ENCODE measurements at places on chromosomes 5 and 9.
A peak's percentile ranks its signal among the peaks of the same experiment; 100 is the strongest.

GRCh38 chr5:20229303-20230005 is 241.5 kb upstream of the CDH18 start:
- no peak for DNase-seq

GRCh38 chr5:4191041-4191440 is 595.4 kb downstream of the IRX1 start:
- no peak for DNase-seq

DNA sequence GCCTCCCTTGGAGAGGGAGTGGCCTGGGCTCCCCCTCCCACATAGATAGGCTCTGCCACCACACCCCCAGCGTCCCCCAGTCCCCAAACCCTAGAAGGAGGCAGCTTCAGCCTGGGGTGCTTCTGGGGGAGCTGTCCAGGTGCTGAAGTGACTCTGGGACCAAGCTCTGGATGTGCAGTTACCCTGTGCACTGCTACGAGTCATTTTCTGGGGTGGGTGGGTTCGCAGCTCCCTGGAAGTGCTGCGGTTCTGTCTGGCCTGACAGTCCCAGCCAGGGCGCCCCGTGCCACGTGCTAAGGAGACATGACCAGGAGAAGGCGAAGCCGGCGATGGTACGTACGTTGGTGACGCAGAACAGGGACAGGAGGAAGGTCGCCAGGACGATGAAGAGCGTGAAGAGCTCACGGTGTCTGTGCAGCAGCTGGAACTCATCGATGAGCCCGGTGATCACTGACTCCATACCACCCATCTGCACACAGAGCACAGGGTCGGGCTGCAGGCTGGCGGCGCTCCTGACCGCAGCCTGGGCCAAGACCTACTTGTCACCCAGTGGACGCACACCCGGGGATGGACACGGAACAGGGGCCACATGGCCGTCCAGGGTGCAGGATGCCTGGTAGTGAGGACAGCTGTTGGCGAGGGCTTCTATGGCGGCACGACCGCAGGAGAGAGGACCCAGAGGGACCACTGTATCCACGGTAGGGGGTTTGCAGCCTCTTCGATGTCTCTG is 35.7 kb downstream of the SLC6A3 start:
- DNase-seq, result no peak

GRCh38 chr5:119795768-119796167 is 166.4 kb downstream of the FAM170A start:
- no peak for DNase-seq

- no peak for DNase-seq
Observed at GRCh38 chr5:135568246-135568645, 10.5 kb downstream of the CXCL14 start.

DNA sequence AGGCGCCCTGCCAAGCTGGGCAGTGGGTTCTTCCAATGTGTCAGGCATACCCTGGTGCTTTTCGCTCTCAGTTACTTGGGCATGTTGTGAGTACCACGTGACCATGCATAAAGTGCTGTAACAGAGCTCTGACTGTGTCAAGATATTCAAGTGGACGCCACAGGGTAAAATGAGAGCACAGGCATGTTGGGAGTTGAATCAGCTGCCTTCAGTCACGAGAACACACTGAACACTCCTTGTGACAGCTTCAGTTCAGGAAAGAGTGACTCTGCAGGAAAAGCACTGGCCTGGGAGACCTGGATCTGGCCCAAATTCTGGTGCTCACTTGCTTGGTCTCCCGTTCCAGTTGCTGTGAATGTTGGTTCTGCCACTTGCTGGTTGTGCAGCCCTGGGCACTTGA is 5.1 kb downstream of the MLANA start:
- no peak for DNase-seq

GRCh38 chr5:14061106-14061505 is 82.0 kb upstream of the TRIO start:
- no peak for DNase-seq

- DNase-seq, result no peak
Observed at GRCh38 chr5:36691226-36691625, 84.8 kb downstream of the SLC1A3 start.

- no peak for DNase-seq
Observed at GRCh38 chr5:118126159-118126558, 862.2 kb downstream of the DTWD2 start.

- no peak for DNase-seq
Observed at GRCh38 chr9:38274800-38275199, 117.7 kb upstream of the ALDH1B1 start.

DNA sequence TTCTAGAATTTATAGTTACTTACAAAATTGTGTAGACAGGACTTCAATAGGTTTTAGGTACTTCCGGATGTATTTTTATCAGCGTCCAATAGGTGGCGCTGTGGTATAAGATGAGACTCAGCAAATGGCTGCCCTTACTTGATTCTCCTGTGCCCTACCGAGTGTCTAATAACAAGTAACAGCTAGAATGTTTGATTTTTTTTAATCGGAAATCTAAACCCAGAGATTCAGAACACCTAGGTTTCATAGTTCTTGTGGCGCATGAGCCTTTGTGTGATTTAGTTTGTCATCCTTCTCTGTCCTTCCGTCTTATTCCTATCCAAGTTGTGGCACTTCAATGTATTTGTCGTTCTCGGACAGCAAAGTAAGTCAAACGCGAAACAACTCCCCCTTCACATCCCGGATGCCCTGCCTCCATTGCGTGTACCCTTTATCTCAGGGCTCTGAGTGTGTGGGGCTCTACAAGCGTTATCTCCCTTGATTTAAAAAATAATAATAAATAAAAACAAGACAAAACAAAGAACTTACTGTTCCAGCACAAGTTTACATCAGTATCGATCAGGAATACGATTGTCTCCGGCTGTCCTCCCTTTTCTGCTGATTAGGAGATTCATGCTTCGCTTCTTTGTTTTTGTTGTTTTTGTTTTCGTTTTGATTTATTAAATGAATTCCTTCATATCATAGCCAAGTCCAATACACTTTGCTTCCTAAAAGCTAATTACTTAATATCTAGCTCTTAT is 50.7 kb upstream of the SLC30A5 start:
- DNase-seq, result peak; percentile 21

GRCh38 chr5:132684491-132684890 is 10.7 kb downstream of the IL4 start:
- no peak for DNase-seq

DNA sequence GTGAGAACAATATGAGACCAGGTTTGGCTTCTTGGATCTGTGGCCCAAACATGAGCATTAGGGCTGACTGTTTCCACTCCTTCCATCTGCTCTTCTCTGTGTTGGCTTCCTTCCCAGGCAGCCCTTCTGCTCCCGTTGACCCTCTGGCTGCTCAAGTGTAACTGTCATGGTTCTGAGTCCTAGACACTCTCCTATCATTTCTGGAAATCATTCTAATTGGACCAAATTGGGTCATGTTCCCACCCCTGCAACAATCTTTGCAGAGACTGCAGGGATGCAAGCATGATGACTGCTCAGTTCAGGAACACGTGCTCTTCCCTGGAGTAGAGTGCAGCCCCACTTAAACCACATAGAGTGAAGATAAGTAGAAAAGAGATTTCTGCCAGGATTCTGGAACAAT is 741.4 kb downstream of the TAF11L14 start:
- DNase-seq, result no peak

DNA sequence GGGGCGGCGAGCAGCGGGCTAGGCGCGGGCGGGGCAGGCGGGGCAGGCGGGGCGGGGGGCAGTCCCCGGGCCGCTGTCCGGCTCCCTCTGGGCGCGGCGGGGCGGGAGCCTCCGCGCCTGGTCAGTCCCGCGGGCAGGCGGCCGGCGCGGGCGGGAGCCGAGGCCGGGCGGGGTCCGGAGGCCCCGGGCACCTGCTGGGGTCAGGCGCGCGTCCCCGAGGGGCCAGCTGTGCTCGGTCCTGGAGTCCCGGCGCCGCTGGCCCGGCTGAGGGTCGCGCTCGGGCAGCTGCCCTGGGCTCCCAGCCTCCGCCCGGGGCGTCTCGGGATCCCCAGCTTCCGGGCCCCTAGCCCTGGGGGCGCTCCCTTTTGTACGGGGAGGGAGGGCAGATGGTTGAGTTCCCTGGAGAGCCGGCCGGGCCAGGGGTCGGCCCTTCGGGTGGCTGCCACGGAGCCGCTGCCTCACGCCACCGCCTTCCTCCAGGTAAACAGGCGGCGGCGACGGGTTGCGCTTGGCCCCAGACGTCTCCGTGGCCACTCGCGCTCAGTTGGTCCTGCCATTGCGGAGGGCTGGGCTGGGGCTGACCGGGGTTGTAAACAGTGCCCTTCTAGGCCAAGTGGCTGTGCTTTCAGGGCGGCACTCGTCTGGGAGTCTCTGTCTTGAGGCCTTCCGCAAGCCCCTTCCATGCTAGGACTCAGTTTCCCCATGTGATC is 473 bp downstream of the ZBTB34 start:
- DNase-seq, result no peak

DNA sequence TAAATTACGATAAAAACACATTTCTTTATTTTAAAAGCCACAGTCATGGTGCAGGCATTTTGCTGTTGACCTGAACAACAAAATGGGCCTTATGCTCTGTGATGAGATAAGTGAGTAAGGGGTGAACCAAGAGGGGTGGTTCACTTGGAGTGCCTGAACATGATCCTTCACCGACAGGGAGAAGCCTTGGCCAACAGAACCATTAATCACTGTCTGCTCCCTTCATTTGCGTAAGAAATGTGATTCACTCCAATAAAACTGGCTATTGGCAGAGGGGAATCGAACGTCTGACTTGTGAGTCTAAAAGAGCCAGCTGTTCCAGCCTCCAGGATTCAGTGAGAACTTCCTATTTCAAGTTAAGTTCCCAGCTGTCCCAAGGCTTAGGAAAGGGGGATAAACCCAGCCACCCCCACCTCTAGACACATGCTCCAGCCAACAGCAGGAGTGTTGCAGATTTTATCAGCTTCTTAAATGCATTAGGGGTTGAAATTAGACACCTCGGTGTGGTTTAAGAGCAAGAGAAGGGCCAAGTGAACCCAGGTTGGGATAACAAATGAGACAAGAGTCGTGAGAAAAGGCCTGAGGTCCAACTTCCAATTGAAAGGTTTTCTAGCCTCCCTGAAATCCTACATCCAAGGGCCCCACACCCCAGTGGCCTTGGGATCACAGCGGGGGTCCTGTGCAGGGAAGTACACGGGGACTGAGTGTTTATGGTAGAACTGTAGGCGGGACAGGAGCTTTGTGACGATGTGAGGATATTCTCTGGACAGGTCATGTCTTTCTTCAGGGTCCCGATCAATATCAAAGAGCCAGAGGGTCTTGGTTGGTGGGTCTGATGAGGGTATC is 131.4 kb upstream of the LHFPL2 start:
- no peak for DNase-seq

GRCh38 chr9:121790841-121791240 is 139.4 kb downstream of the DAB2IP start:
- DNase-seq, result no peak

DNA sequence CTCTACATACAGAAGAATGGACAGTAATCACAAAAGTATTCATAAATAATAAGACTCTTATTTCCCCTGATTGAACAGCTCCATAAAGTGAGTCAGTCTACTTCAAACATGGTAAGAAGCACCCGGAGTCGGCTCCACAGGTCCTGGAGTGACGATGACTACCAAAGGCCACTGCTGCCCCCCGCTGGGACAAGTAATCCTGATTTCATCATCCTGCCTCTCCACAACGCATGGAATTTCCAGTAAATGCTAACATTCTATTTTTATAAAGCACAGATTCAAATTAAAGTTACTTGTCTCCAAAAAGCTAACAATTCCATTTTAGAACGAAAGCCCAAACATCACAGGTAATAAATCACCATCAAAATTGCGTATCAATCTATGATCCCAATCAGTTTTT is 16.2 kb downstream of the ATPSCKMT start:
- DNase-seq, result no peak

GRCh38 chr5:154211641-154212390 is 21.3 kb downstream of the GALNT10 start:
- no peak for DNase-seq

- DNase-seq, result no peak
Observed at GRCh38 chr5:154464438-154464837, 13.6 kb downstream of the HAND1 start.

DNA sequence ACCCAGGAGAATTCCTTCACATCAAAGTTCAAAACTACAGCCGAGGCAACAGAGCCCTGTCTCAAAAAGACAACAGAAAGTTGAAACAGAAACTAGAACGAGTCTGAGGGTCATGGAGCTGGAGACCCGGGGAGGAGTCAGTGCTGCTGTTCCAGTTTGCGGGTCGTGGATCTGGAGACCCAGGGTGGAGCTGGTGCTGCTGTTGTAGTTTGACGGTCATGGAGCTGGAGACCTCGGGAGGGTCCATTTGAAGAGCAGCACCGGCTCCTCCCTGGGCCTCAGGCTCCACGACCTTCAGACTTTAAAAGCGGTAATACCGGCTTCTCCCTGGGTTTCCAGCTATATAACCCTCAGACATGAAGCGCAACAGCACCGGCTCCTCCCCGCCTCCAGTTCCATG is 13.0 kb upstream of the LCN15 start:
- no peak for DNase-seq

- no peak for DNase-seq
Observed at GRCh38 chr5:109451146-109451545, 41.4 kb upstream of the PJA2 start.

DNA sequence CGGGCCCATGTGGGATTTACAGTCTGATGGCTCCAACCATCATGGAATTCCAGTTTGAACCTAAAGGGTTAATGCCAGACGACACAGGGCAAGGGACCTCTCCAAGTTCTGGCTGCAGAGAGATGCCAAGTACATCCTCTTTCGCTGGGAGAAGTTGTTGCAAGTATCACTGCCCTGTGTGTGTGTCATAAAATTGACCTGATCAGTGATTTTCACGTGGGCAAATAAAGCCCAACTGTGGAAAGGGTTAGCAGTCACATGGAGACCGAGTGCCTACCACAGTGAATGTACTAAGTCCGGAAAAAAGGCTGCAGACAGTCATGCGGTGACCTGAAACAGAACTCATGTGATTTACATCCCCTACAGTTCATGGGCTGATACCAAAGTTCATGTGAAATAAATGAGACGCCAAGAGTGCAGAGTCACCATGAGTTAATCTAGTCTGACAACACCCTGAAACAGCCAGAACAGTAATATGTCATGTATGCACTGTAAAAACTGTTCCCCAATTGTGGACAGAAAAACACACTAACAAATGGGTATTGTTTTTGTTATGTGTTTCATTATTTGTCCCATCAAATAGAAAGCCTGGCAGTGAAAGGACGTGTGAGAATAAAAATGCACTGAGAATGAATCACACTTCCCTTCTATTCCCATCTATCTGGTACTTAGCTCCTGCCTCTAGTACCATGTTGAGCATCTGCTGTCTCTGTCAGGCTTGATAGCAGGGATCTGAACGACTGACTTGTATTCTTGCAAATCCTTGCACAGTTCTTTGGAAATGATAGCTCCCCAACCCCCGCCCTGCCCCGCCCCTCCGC is 115.7 kb downstream of the SUSD1 start:
- no peak for DNase-seq

DNA sequence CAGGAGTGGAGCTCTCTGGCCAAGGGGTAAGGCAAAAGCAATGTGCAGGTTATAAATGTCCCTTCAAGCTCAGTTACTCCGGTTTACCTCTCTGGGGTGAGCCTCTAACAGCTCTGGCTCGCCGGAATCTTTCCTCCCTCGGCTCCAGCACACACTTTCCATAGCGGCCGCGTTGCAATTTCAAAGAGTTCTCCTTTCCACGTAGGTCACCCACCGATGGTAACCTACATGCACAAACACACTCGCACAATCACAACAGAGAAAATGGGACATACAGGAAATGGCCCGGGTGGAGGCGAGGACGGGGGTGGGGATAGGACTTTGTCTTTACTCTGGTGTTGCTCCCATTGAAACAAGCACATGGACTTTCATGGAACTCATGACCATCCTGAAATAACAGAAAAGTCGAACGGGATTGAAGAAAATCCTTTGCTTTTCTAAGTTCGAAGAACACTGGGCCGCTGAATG is 1.2 kb downstream of the LHFPL2 start:
- no peak for DNase-seq

- DNase-seq, result no peak
Observed at GRCh38 chr9:110261632-110262031, 5.3 kb upstream of the TXN start.

Measured in stimulated activated CD4-positive, alpha-beta T cell treated with anti-CD3 and anti-CD28 coated beads, TNF-alpha, amount 100 ng/mL, for 1 hour (primary cell).